ENCODE measurements at places on chromosomes 1 and 21.

- DNase-seq = no peak
Measured at GRCh38 chr1:47680815-47681475, 243.1 kb downstream of the FOXD2 start.

DNA sequence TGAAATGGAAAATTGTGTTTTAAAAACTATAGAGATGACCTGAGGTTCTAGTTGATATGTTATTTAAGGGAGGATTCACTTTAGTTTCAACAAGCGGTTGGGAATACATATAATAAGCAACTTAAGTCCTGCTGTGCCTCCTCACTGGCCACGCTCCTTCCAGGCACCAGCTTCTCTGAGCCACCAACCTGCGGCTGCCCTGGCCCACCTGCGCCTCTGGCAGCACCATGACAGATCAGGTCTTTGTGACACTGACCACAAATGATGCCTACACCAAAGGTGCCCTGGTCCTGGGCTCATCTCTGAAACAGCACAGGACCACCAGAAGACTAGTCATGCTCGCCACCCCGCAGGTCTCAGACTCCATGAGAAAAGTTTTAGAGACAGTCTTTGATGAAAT is 7.0 kb upstream of the USP24 start:
- no peak for DNase-seq

- no peak for DNase-seq
Measured at GRCh38 chr1:58396150-58396549, 150.4 kb downstream of the OMA1 start.

DNA sequence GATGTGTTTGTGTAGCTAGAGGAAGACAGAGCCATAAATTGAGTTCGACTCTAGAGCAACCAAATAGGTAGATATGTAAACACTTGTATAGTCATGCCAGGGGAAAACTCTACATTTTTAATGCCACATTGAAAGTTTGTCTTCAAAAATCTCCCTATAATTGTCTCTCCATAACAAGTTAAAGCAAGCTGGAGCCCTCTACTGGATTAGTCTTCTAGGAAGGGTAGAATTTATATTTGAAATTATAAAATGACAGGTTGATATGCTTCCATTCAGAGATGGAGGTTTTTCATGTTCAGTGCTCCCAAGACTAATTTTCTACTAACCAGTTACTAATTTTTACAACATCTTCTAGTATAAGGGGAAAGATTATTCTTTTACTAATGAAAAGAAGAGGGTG is 13.1 kb upstream of the COL24A1 start:
- DNase-seq = no peak

- peak; percentile 29 for DNase-seq
Measured at GRCh38 chr1:243421784-243422183, 165.9 kb downstream of the SDCCAG8 start.

DNA sequence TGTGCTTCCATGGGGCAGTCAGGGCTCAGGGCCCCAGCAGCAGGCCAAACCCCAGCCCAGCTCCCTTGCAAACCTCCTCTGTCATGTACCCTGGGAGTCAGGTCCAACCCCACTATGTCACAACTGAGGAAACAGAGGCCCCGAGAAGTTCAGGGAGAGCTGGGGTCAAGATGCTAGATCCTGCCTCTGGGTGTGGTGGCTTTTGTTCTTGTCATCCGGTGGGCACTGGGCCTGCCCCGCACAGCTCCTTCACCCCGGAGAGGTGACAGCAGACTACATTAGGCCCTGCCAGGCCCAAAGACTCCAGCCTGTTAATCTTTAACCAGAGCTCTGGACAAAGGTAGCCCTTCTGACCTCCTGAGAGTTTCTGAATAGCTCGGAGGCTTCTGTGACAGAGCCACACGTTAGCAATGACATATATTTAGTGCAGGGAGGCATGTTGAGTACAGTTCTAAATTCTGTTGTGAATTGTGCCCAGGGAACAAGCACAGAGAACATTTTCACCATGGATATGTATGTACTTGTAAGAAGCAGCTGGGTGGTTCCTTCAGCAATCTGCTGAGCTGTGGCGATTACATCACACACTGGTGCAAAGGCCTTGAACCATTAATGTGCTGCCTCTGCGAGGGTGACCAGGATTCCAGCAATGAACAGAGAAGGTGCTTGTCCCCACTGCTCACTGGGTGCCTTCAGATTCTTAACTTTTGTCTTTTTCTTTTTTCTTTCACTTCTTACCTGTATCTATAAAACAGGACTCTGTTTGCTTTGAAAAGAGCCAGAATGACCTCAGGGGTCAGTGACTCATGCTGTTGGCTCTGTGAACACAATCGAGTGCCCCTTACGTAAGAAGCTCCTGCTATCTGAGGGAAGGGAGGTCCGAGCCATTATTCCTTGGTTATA is 102.8 kb downstream of the RHOU start:
- peak; percentile 88 for DNase-seq

DNA sequence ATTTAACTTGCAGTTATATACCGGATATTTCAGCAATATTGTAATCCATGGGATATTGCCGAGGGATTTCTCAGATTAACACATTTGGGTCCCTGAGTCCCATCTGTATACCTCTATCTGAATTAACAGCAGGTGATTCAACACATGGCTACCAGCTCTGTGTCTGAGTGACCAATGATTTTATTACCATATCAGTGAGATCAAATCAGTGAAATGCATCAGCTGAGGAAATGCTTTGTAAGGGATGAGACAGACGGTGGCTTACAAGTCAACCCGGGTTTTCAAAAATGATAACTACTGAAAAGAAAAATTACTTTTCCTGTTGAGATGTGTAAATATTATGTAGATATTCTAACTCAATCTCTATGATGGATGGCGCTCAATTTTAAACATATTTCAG is 504.1 kb upstream of the PKN2 start:
- DNase-seq = no peak

DNA sequence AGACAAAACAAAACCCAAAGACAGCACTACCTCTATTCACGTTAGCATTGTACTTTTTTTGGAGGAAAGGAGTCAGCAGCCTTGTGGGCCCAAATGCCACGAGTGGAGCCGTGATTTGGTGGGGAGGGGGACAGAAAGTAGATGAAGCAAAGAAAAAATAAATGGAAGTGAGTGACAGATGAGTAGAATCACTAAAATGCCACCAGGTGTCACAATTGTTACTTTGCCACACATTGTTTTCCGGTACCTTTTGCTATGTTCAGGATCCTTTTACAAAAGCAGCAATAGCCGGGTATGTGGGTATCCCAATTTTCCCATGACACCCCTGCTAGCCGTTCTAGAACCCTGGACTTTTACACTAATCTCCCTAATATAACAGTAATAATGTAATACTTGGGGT is 85.0 kb upstream of the AK4 start:
- no peak for DNase-seq

- no peak for DNase-seq
Measured at GRCh38 chr1:162046921-162047320, 22.6 kb upstream of the NOS1AP start.

- no peak for DNase-seq
Measured at GRCh38 chr1:30446508-30446907, 276.9 kb downstream of the MATN1 start.

DNA sequence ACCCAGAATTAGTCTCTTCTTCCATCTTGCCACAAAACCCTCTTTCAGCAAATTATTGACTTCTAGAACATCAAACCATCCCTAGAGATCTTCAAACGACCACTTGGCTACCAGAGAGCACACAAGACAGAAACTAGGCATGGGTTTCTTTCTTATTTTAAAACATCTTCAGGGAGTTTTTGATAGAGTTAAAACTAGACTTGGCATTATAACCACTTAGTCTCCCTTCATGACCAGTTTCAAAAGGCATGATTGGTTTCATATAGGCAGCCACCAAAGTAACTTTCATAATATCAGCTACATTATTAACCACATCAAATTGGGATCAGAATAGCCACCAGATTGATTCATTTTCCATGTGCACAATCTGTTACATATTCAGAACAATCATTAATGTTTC is 368.4 kb upstream of the GREM2 start:
- DNase-seq = no peak

GRCh38 chr1:23081376-23081775 is 62.1 kb downstream of the KDM1A start:
- no peak for DNase-seq
